ENCODE measurements at places on chromosomes 4 and X.

GRCh38 chr4:184765473-184766340 is 31.8 kb upstream of the CENPU start:
- DNase-seq: no peak

DNA sequence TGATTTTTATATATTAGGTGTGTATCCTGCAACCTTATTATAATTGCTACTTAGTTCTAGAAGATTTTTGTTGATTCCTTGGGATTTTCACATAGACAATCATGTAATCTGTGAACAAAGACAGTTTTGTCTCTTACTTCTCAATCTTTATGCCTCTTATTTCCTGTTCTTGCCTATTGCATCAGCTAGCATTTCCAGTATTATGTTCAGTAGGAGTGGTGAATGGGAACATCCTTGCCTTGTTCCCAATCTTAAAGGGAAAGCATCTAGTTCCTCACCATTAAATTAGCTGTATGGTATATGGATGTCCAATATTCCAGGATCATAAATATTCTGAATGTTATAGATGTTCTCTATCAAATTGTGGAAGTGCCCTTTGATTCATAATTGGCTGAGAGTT is 41.8 kb downstream of the AWAT2 start:
- no peak for DNase-seq

GRCh38 chr4:47415719-47416118 is 47.8 kb downstream of the COMMD8 start:
- DNase-seq: no peak

DNA sequence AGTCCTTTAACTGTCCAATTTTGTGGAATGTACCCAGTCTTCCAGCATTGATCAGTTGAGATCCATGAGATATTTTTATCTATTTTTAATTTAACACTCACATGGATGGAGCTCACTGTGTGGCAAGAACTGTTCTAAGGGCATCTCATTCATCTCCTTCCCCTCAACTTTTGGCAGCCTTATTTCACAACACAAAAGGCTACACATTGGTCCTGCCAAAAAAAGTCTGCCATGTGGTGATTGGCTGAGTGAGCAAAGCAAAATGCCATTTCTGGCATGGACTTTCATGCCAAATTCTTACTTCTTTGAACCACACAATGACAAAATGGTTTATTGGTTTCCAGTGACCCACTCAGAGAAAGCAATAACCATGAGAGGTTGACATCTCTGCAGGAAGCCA is 171.6 kb upstream of the MAP3K15 start:
- DNase-seq: no peak

GRCh38 chr4:115310641-115311040 is 197.2 kb upstream of the NDST4 start:
- DNase-seq: no peak

GRCh38 chr4:26136615-26137014 is 184.2 kb upstream of the RBPJ start:
- no peak for DNase-seq

DNA sequence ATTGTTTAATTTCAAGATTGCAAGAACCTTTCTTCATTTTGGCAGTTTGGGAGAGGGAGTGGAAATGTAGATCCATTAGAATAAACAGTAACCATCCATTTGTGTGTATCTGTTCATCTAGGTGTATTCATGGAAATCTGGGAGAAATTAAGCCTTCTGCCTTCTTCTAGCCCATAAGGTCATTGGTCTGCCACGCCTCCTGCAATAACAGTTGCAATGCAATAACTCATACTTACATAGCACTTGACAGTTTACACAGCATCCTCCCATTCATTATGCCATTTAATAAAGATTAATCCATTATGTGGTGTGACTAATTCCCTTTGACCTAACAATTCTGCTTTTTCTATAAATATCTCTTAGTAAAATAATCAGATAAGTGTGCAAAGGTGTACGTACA is 42.6 kb downstream of the SHROOM4 start:
- DNase-seq: no peak

- DNase-seq: no peak
Measured at GRCh38 chr4:75169427-75169826, 236.5 kb downstream of the PARM1 start.

DNA sequence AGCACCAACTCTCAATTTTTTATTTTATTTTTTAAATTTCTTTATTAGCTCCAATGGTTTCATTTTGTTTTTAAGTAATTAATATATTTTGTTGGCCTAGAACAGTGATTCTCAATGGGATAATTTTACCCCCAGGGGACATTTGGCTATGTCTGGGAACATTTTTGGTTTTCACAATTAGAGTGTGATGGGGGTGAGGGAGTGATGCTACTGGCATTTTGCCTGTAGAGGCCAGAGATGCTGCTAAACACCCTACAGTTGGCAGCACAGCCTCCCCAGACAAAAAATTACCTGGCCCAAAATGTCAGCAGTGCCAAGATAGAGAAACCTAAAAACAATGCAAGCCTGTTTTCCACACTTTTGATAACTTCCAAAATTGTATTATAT is 64.6 kb downstream of the HHIP start:
- no peak for DNase-seq

GRCh38 chrX:19975845-19976244 is 15.0 kb downstream of the BCLAF3 start:
- DNase-seq: no peak

GRCh38 chr4:68070302-68070701 is 59.4 kb downstream of the TMPRSS11F start:
- DNase-seq: no peak

DNA sequence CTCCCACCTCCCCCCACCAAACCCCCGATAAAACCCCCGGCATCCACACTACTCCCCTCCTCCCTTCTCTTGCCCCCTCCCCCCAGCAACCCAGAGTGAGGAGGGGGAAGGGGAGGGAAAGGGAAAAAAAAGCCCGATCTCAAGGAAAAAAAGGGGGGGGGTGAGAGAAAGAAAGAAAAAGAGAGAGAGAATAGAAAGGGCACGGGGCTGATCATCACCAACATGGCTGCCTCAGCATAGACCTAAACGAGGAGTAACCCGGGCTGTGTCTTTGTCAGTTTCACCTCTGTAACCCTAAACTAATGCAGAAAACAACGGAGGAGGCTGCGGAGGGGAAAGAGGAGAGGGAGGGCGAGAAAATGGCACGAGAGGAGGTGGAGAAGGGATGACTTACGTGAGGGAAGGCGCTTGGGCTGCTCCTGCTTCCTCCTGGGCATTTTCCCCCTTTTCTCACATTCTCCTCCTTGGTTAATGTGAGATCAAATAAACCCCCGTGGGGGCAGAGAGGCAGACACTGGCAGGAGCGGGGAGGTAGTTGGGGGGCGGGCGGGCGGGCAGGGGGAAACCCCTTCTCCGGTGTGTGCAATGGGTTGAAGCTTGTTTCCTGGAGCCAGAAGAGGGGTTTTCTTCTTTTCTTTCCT is 532 bp downstream of the ZNF827 start:
- no peak for DNase-seq

DNA sequence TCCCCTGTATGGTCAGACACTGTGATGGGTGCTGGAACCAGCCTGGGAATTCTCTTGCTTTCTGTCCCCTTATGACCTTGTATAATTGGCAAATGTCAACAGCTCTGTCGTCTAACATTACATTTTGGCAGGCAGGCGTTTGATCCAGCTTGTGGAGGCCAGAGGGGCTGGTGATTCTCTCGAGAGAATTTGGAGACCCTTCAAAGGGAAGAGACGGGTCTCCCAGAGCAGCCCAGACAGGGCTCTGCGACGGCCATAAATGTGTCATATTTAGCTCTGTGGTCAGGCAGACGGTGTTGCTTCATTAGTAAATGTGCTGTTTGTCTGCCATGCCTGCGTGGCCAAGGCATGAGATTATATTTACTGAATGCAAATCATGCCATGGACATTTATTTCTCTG is 68.7 kb downstream of the SORCS2 start:
- DNase-seq: no peak

GRCh38 chrX:40209951-40210617 is 112.3 kb upstream of the BCOR start:
- no peak for DNase-seq

GRCh38 chrX:31228909-31229308 is 157.1 kb upstream of the FTHL17 start:
- DNase-seq: no peak

DNA sequence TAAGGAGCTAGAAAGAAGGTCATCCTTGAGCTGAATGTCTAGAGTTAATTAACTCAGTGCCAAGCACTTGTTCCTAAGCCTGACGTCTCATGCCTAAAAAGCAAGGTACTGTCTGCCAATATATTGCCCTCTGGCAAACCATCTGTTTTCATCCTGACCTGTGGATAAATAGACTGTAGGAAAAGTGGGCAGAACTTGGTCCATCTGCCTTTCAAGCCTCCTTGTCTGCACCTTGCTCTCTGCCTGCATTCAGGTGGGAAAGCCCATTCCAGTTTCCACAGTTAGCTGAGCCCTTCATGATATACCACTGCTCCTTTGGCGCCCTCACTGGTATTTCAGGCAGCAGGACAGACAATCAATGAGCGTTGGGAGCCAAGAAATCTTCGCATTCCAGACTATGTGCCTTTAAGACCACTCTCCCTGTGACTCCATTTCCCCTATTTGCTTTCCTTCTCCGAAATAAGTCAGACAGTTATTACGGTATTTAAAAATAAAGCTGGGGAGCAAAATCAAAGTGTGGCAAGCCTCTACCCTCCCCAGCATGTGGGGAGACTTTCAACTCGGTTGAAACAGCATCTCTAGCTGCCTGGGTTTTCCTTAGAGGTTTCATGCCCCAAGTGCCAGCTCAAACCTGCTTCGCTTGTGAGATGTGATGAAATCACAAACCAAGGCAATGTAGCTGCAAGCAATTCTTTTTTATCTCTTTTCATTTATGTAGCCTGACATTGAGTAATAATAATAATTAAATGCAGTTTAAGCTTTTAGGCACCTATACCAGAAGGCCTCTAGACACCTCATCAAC is 2.5 kb upstream of the CCDC149 start:
- no peak for DNase-seq

GRCh38 chr4:74013264-74013663 is 14.8 kb upstream of the CXCL5 start:
- no peak for DNase-seq

DNA sequence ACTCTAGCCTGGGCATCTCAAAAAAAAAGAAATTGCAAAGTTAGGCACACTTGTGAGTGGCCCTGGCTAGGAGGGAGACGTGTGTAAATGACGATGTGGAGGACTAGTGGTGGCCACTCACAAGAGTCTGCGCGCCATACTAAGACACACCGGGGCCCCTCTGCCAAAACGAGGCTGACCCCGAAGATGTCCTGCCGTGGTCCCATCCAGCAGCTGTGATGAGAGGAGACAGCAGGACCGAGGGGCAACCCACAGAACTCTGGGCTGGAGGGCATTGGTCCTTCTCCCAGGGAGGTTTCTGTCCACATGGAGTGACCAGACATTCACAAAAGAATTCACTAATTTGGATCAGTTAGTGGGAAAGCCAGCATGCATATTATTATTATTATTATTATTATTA is 47.4 kb downstream of the NOP14 start:
- no peak for DNase-seq

- no peak for DNase-seq
Measured at GRCh38 chr4:23023121-23023520, 330.4 kb downstream of the GBA3 start.

- no peak for DNase-seq
Measured at GRCh38 chrX:121579016-121579760, 531.8 kb downstream of the GLUD2 start.

- no peak for DNase-seq
Measured at GRCh38 chrX:3177851-3178250, 136.6 kb downstream of the ARSF start.
